ENCODE measurements at places on chromosomes 12 and 14.

- DNase-seq = no peak
Observed at GRCh38 chr12:88339254-88339949, 197.3 kb downstream of the TMTC3 start.

DNA sequence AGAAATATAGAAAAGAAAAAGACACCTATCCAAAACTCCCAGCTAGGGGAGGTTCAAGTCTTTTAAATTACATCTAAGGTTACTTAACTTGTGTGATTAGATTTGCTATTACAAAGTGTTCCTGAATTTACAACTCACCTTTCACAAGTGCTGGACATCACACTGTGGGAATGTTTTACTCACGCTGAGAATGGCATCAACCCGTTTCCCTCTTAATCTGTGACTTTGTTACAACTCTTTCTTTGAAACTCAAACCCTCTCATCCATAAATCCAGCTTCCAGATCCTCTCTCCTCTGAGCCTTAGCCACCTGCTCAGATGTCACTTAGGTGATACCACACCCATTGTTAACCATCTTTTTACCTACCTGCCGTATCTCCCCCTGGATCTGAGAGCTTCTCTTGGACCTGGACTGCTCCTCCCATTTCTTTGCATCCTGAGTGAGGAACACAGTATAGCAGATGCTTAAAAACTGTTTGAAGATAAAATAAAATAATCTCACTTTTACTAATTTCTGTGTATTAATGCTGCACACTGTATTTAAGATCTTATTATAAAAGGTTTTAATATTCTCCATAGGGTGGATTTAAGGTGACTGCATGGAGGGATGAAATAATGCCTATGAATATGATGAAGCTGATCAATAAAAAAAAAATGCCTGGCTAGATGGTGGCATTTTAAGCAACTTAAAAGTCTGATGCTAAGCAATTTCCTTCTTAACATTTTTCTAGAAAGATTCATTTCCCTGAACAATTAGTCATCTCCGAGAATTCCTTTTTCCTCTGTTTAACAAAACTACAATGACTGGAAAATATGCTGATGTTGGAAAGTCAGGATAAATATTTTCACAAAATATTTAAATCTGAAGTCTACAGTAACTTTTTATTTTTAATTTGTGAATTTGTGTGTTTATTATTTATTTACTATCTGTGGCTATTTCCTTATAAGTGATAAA lies 39.1 kb upstream of the NAP1L1 start:
- DNase-seq = no peak

- DNase-seq = peak; percentile 41
Observed at GRCh38 chr12:124713041-124713435, 145.6 kb upstream of the NCOR2 start.

- no peak for DNase-seq
Observed at GRCh38 chr12:80045594-80045993, 53.7 kb upstream of the OTOGL start.
